HT1080 (cell line): ENCODE measurements at places on chromosomes 12 and 14. TPM values are rescaled to one million over a fixed set of nuclear protein-coding genes. Genes with fewer than 3 reads are reported as not detected.

The ANO2 gene
- total RNA-seq, result 1.0 and 1.4 TPM in 2 replicates

The NANOG gene
- total RNA-seq, result not detected in 2 replicates

The GUCY2C gene
- total RNA-seq, result 0.17 TPM in 1 of 2 replicates, not detected in the other

The CRACR2A gene
- total RNA-seq, result 29.8 and 33.3 TPM in 2 replicates

The CCDC197 gene
- not detected in 2 replicates for total RNA-seq

The TFCP2 gene
- total RNA-seq, result 10.6 and 14.8 TPM in 2 replicates

The FAM186B gene
- total RNA-seq, result 0.17 and 0.64 TPM in 2 replicates

The TESPA1 gene
- total RNA-seq, result 2.6 and 4.5 TPM in 2 replicates

The PRPH gene
- total RNA-seq, result 0.13 and 0.21 TPM in 2 replicates

The TAS2R9 gene
- not detected in 2 replicates for total RNA-seq

The ULK1 gene
- 1.8 and 4.6 TPM in 2 replicates for total RNA-seq

The PTGDR gene
- total RNA-seq, result not detected in 2 replicates

The DPPA3 gene
- not detected in 2 replicates for total RNA-seq

The FGF23 gene
- not detected in 2 replicates for total RNA-seq

DNA sequence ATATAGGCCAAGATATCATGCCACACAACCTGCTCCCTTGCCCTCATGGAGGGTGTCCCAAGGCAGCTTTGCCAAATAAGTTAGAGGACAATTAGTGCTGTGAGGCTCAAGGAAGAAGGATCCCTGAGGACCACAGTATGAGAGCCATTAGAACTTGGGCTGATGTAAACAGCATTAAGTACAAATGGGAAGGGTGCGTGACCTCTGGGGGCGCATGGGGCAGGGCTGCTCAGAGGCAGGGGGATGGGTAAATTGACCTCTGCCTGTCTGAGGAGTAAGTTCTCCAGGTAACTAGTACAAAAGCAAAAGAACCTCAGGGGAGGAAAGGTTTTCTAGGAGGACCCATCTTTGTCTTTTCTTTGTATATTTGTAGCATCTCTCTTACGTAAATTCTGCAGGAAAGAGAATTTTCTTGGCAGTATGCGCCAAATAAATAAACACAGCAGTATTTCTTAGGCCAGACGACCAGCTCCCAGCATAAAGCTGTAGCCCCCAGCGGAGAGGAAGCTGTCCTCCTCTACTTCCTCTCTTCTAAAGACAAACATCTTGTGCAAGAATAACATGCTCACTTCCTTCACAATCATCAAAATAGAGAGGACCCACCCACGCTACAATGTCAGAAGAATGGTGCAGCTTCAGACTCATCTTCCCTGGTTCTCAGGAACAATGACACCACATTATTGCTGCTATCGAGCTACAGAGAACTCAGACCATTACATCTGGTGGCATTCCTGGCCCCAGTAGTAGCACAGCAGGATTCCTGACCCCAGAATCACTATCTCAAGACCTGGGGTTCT lies 16.4 kb upstream of the VWF start:
- no peak for DNase-seq

DNA sequence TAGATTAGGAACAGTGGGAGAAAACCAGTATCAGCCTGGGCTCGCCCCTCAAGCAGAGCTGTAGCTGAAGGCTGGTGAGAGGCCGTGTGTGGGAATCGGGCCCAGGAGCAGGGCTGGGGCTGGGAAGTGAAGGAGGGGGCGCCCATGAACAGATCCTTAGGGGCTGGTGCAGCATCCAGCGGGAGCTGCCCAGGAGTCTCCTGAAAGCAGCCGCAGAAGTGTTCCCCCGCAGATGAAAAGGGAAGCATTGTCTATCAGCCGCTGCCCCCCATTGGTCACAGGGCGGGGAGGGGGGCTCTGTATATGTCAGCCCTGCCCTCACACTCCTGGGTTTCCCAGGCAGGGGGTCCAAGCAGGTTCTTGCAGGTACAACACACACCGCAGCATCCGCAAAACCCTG lies 15.6 kb upstream of the RFLNA start:
- no peak for DNase-seq

DNA sequence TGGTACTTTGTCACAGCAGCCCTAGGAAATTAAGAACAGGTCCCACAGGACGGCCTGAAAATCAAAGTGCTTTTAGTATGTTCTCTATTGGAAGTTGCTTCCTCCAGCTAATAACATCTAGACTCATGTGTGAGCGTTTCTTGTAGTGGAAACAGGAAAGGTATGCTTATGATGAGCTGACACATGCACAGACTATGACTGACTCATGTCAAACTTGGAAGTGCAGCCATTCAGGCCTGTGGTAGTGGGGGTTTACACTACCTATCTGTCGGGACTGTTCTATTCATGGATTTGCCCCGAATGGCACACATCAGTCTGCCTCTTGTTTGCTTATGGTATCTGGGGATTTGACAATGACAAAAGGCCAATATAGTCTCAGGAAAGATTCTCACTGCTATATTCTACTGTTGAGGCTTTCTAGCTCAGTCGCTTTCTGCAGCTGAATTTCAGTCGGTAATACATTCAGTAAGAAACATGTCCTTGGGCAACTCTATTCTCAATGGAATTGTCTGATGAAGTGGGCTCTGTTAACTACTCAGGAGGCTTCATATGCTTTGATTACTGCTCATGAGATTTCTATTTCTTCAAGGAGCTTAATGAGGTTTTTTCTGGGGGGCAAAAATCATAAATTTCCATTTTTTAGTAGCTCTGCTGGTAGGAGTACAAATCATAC lies 270.3 kb upstream of the DAAM1 start:
- peak; percentile 81 for DNase-seq

GRCh38 chr14:61219256-61219655 lies 61.9 kb downstream of the TMEM30B start:
- DNase-seq, result no peak

- DNase-seq, result no peak
Observed at GRCh38 chr14:51704545-51704944, 52.8 kb downstream of the FRMD6 start.

GRCh38 chr12:107349008-107349747 lies 255.8 kb upstream of the CRY1 start:
- peak; percentile 99 for DNase-seq

DNA sequence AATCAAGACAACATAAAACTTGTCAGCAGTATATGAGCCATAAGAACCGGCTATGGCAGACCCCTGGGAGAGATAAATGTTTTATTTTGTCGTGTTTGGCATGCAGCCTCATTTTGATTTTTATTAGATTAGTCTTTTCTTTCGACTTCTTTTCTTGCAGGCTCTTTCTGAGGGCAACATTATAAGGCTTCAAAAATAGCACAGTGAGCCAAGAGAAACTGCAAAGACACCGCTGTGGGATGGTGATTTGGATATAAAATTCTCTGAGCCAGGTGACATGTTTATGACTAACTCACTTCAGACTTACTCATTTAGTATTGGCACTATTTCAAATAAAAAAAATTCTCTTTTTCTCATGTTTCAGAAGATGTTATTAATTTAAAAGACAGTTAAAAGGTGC lies 96.8 kb upstream of the PKP2 start:
- DNase-seq, result peak; percentile 4

DNA sequence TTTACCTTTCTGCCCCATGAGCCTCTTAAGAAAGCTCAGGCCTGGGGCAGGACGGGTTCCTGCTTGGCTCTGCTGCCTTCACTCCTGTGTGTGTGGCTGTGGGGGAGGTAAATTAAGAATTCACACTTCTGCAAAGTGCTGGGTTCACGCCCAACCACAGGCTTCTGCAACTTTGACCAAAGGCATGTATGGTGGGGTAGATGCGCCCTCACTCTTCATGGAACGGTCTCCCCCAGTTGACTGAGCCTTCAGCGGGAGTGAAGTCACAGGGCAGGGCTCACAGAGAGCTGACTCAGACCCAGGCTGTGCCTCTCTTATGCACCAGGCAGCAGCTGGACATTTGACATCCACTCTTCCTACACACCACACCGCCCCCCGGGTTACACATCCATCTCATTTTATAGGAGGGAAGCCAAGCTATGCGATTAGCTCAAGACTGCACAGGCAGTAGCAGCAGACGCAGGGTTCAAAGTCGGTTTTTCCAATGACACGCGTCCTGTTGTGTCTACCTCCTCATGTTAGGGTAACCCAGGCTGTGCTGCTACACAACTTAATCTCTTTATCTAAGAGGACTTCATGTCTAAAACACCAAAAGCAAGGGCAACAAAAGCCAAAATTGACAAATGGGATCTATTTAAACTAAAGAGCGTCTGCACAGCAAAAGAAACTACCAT lies 15.4 kb upstream of the BCL11B start:
- peak; percentile 24 for DNase-seq

- peak; percentile 34 for DNase-seq
Observed at GRCh38 chr12:52907092-52907810, 2.4 kb upstream of the KRT8 start.

GRCh38 chr12:49901986-49902385 lies 1.7 kb downstream of the FAIM2 start:
- no peak for DNase-seq

DNA sequence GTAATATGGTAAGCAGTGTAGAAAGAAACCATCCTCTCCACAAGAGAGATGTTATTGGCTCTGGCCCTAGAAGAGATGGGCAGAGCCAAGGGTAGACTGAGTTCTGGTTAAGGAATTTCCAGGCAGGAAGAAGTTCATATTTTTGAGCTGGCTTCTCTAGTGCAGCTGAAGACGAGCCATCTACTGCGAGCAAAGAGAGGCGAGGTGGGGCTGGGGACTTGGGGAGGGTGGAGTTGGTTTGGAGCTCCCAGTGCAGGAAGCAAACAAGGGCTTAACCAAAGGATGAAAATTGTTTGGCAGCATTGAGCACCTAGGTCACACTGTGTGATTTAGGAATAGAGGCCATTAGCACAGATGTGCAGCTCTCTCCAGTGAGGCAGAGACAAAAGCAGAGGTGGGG lies 239.6 kb downstream of the ZFP36L1 start:
- no peak for DNase-seq

DNA sequence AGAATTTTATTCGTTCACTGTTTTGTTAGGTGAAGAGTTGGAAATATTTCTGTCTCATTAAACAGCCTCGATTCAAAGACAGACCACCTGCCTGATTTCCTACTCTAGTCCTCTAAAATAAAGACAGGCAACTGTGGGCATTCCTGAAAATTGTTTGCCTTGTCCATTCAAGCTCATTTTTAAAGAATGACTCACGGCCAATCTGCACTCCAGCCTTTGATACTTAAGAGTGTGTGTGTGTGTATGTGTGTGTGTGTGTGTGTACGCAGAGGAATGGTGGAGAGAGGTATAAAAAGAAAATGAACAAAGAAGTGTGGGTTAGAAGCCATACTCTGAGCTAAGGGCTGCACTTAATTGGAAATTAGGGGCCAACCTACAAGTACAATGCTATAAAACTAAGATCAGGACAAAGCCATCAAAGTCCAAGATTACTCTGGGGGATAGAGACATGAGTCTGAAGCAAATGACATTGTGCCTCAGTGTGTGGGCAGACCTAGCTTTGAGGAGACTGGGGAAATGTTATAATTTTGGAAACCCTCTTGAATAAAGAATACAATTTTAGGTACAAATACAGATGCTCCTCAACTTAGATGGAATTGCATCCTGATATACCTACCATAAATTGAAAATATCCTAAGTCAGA lies 45.6 kb upstream of the SOCS2 start:
- DNase-seq, result peak; percentile 91

GRCh38 chr12:90234472-90234871 lies 525.8 kb upstream of the ATP2B1 start:
- no peak for DNase-seq

GRCh38 chr14:100296106-100296651 lies 10.1 kb downstream of the SLC25A29 start:
- DNase-seq, result no peak
